ENCODE measurements at places on chromosomes 5 and 9.

GRCh38 chr5:32462618-32463017, 18.1 kb upstream of the ZFR start:
- no peak for DNase-seq

GRCh38 chr9:71662082-71662481, 106.2 kb downstream of the CEMIP2 start:
- DNase-seq = no peak

DNA sequence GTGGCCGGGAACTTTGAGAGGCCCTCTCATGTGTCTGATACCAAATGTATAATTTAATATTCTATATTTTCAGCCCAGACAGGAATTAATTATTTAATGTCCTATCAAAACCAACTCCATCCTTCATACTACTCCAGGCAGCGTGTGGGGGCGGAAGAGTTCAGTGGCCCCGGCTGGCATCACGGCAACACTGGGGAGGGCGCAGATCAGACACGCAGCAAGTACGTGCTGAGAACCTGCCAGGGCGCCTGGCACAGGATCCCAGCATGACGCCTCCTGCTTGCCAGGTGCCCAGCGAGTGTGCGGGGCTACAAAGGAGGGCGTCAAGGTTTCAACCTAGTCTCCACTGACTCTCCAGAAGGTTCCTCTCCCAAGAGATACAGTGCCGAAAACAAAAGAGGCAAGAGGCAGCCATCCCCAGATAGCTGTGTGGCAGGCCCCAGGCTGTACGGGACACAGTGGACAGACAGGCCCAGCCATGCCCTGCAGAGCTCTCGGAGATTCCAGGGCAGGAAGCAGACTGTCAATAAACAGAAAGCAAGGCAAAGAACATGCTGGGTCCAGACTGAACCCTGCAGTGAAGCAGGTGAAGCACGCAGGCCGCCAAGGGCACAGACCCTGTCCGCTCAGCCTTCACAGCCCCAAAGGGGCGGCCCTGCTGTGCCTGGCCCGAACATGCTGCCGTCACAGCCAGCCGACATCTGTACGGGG, 110.3 kb downstream of the VAV2 start:
- no peak for DNase-seq

GRCh38 chr5:160616712-160617497, 195.2 kb downstream of the PTTG1 start:
- no peak for DNase-seq

Data from posterior vena cava (tissue), 2 donors.